ENCODE measurements at places on chromosomes 1 and 21.

DNA sequence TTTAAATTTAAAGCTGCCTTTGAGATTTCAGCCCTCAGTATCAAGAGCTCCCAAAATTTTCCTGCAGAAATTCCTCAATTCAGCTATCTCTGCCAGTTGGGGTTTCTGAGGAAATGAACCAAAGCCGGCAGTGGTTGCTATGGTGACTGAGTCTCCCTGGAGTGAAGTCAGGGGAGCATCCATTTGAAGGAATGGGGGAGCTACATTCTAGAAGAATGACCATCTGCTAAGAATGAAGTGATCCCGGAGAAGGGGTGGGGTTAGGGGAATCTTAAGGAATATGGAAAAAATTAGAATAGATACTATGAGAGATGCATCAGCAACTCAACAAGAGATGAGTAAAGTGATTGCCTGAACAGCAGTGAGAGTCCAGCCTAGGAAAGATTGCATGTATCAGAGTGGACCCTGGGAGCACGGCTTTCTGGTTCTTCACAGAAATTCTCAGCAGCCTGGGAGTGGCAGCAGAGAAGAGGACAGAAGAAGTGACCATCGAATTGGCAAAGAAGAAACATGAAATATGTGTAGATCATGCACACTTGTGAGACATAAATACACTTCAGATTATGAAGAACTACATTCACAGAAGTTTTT, 94.7 kb downstream of the CHD1L start:
- no peak for DNase-seq

DNA sequence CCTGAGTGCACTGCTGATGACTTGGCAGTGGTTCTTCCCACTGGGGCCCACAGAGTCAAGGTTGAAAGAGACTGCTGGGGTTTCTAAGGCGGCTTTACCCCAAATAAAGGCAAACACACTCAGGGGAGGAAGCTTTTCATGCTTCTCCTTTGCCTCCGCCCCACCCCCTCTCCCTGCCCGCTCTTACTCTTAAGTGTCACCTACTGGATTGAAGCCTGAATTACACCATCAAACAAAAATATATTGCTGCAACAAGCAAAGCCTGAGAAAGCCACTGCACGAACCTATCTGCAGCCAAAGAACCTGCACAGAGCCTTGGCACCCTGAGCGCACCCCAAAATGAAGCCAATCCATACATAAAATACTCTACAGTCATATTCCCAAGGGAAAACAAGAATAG, 63.1 kb downstream of the PTGFR start:
- DNase-seq, result no peak

GRCh38 chr1:197356723-197357533, 88.9 kb downstream of the CRB1 start:
- no peak for DNase-seq

DNA sequence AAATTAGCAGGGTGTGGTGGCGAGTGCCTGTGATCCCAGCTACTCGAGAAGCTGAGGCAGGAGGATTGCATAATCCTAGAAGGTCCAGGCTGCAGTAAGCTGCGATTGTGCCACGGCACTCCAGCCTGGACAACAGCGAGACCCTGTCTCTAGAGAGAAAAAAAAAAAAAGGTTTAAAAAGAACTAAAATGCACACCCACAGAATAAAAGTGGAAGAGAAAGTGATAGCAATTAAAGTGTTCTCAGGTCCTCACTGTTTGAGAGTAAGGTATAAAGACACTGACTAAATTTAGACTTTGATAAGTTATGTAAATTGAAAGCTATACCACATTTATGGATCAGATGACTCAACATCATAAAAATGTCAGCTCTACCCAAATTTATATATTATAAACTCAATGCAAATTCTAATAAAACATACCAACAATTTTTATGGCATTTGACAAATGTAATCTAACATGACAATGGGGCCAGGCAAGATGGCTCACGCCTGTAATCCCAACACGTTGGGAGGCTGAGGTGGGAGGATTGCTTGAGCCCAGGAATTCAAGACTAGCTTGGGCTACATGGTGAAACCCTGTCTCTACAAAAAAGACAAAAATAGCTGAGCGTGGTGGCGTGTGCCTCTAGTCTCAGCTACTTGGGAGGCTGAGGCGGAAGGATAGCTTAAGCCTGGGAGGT, 11.8 kb downstream of the ZBTB17 start:
- no peak for DNase-seq

DNA sequence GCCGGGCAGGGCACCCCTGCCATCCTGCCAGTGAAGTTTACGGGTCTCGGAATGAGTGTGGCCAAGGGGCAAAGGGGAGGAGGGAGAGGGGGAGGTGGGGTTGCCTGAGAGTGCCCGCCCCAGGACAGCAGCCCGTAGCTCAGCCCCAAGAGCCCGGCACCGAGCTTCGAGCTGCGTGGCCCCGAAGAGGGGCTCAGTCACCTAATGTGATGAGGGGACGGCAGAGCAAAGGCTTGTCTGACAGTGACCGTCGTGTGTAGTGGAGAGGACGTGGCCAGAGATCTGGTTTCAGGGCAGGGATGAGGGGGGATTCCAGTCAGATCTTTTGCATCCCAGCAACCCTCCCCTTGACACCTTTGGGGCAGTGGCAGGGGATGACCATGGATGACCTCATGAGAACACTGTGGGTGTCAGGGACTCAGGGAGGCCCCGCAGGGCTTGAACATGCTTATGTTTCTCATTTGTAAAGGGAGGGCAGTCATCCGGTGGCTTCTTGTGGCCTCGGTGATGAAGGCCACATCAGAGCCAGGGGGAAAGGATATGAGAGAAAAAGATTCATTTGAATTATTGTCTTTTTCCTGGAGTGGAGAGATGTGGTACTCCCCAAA, 1.1 kb upstream of the TRPM2 start:
- no peak for DNase-seq

DNA sequence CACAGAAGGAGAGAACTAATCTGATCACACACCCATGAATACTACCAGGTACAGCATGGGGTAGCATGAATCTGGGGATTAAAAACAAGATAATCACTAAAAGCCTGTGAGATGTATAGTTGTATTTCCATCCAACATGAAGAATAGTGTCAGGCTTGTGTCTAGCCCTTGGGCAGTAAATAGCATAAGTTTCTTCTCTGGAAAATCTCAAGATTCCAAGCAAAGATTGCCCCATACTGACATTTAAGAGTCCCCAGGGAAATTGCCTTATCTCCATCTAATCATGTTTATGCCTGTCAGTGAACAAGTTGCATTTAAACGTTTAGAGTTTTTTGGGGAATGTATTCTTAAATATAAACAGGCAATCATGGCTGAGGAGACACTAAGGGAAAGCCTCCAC, 109.2 kb upstream of the SERTAD4 start:
- DNase-seq, result no peak

DNA sequence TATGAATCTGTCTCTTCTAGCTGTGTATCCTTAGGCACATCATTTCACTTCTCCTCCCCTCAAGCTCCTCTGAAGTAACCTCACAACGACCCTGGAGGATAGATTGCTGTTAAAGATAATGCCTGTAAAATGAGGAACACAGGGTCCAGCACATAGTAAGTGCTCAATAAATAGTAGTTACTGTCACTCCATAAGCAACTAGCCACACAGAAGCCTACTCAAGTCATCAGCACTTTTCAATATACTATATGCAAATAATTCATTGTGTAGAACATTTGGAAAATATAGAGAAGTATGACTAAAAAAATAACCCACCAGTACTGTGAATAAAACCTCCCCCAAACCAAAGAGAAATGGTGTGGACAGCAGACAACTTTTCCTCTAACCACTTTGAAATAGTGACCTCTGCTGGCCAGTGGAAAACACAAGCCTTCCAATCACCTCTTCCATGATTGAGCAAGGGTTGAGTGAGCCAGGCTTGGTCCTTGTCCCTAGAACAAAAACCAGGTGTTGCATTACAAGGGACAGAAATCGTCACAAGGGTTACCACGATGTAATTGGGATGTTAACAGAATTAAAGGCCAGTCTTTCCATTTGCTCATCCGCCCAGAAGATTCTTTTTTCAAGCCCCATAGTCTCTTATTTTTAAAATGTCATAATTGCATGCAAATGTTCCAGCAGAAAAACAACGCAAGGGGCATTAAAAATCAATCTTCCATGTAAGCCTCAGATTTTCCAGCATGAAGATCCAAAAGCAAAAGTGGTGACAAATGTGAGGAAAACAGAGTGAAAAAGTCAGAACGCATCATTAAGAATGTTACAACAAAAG, 15.7 kb upstream of the GLIS1 start:
- no peak for DNase-seq

- DNase-seq, result no peak
Observed at GRCh38 chr1:231584117-231584516, 42.5 kb upstream of the DISC1 start.

DNA sequence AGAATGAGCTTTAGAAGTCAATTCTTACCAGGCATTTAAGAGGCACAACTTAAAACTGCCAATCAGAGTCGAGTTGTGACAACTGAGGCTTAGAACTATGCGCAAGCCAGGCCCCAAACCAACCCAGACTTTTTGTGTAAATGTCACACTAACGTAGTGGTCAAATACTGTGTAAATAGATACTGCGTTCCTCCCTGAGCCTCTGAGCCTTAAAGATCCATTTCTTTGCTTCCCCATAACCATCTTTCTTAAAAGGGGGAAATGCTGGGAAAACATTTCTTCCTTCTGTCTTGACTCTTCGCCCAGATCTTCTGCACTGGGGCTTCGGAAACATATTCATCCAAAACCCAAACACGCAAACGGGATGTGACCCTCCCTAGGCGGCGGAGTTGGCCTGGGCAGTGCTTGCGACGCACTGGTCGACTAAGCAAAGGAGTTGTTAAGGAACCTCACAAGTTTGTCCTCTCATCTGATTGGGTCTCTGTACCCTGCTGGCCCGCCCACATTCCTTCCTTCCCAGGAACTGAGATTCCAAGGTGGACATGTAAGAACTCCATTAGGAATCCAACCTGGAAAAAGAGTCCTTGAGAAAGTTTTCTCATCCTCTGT, 2.6 kb downstream of the ADAMTS5 start:
- no peak for DNase-seq

GRCh38 chr1:112501810-112502641, 6.7 kb upstream of the WNT2B start:
- peak; percentile 52 for DNase-seq

DNA sequence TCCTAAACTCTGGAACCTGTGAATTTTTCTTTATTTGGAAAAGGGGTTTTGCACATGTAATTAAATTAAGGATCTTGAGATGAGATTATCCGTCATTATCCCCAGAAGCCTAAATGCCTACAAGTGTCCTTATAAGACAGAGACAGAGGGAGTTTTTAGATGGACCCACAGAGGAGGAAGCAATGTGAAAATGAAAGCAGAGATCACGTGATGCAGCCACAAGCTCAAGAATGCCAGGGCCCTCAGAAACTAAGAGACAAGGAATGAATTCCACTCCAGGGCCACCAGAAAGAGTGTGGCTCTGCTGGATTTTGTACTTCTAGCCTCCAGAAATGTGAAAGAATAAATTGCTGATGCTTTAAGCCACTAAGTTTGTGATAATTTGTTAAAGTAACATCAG, 183.6 kb upstream of the UBE2U start:
- DNase-seq, result no peak

DNA sequence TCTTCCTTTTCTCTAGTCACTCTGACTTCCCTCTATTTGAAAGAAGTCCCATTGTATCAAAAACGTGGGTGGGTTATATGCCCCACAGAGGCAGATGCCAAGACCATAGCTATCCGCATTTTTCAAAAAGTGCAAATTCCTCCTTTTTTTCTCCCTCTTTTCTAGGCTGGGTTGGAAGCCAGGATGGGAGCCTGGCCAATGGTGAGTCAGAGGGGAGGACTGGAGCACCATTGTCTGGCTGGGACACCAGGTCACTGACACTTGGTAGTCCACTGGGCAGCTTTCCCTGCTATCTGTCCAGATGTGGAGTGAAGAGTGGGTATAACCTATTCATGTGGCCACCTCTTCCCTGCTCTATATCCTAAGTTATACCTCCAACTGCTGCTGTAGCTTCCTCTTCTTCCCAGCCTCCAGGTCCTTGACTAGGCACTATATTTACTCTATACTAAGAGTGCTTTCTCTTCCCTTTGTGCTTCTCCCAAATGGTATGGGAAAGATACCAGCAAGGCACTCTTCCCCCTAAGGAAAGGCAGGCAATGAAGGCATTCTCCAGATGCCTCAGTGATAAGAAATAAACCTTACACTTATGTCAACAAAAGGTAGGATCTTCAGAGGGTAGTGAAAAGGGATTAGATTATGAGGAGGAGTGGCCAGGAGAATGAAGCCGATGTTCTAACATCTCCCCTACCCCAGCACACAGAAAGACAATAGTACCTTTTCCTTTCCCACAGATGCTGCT, 12.9 kb downstream of the PI4KB start:
- peak; percentile 64 for DNase-seq

DNA sequence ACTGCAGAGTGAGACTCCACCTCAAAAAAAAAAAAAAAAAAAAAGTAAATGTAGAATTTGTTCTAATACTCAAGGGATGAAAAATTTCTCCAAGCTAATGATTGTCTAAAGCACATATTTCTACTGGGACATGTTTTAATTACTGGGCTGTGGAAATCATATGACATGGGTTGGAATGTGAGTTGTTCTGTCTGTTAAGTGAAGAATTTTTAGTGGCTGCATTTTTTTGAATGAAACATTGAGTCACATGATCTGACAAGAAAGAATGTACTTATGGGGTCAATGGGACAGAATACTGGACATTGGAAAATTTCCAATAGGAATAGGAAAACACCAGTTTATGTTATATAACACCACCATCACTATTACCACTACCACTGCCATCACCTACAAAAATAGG, 123.8 kb upstream of the IVNS1ABP start:
- DNase-seq, result no peak

DNA sequence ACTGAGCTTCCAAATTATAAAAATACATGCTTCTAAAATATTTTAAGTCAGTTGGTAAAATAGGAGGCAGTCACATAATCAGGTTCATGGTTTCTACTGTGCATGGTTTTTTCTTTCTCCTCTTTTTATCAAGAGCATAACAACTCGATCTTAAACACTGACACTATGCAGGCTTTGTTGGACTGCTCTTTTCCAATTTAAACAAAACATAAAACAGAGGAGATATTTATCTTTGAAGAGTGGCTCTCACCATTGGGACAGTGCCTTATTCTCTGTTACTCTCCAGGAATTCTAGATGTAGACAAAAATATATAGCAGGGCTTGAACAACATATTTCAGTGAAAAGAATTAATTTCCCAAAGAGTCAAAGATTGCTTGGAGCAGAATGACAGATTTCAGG, 883.5 kb upstream of the ADGRL2 start:
- DNase-seq, result no peak
